Right cardiac atrium (tissue), 5 donors: ENCODE measurements at places on chromosomes 2 and 18. TPM values are rescaled to one million over a fixed set of nuclear protein-coding genes. Genes with fewer than 3 reads are reported as not detected.
A peak's percentile ranks its signal among the peaks of the same experiment; 100 is the strongest.

The GCKR gene
- total RNA-seq, result 0.54 TPM

DNA sequence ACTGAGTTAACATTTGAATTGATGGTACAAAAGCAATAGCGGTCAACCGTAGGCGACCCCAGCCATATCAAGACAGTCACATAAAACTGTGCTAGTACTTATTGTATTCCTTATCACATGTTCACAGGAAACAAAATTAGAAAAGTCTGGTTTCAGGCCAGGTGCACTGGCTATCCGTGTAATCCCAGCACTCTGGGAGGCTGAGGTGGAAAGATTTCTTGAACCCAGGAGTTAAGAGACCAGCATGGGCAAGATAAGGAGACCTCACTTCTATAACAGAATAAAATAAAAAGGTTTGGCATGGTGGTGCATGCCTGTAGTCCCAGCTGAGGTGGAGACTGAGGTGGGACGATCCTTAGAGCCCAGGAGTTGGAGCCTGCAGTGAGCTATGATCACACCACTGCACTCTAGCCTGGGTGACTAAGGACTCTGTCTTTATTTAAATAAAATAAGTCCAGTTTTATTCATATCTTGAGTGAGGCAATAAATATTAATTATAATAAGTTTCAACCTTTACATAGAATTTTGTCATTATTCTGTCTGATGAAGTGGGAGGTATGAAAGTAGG lies 84.1 kb upstream of the RGPD4 start:
- no peak for DNase-seq

DNA sequence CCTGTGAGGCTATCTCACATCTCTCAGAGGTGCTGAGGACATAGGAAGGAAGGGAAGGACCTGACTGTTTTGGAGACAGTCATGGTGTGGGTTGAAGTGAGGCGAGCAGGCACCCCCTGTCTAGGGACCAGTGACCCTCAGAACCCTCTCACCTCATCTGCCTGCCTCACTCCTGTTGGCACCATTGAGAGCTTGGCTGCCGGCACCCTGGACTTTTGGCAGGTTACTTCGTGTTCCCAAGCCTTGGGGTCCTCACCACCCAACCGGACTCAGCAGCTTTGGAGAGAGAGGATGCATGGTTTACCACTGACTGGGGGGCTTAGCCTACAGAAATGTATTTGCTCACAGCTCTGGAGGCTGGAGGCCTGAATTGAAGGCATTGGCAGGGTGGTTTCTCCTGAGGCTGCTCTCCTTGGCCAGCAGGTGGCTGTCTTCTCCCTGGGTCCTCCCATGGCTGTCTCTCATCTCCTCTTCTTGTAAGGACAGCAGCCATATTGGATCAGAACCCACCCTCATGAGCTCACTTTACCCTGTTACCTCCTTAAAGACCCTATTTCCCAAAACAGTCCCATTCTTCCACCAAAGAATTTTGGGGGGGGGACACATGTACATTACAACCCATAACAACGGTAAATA lies 142.0 kb downstream of the TSN start:
- DNase-seq, result no peak

GRCh38 chr2:203648273-203648672 lies 58.2 kb upstream of the CD28 start:
- DNase-seq, result no peak

DNA sequence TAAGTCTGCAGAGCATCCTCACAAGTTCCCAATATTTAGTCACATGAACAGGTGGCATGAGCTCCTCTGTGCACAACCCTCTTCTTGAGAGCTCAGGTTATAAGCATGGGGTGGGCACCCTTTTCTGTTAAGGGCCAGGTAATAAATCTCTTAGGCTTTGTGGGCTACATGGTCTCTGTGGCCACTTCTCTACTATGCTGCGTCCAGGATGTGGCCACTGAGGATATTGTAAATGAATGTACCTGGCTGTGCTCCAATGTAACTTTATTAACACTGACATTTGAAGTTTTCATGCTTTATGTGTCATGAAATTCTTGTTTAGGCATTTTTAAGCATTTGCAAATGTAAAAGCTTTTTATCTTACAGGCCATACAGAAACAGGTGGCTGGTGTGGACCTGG lies 116.8 kb upstream of the ST6GAL2 start:
- DNase-seq, result no peak

The ANKRD30B gene
- total RNA-seq, result not detected

DNA sequence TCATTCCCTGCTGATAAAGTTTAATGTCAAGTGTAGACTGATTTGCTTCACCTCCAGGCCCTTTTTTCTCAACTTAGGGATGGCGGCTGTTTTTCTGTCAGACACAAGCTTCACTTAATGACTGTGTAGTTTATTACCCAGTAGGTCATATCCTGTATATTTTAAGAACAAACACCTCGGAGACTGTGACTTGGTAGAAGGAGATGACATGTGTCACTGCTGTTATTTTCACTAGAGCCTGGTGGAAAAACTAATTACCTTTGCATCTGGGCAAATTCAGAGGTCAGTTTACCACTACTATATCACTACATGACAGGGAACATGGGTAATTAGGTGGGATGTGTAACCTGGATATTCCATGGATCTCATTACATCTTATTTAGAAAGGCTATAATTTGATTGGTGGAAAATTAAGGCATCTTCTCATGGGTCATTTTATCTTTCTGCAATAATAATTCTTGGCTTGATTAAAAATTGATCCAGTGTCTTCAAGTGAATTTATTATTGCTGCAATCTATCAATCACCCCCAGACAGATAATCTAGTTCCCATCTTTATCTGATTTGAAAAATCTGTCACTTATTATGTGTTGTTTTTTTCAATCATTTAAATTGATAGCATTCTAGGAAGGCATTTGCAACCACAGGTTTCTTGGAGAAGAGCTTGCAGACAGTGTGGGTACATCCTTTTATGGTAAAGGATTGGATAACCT lies 353.8 kb upstream of the SPRED2 start:
- no peak for DNase-seq

GRCh38 chr2:239752951-239753350 lies 272.2 kb downstream of the NDUFA10 start:
- DNase-seq, result no peak

- DNase-seq, result no peak
Measured at GRCh38 chr2:205543262-205543843, 138.9 kb upstream of the NRP2 start.

The TRIB2 gene
- 27.0 TPM for total RNA-seq

The SULT1C2 gene
- total RNA-seq, result 0.71 TPM

The CFAP65 gene
- total RNA-seq, result not detected

GRCh38 chr2:37915773-37916172 lies 9.3 kb upstream of the RMDN2 start:
- no peak for DNase-seq

- peak; percentile 87 for DNase-seq
Measured at GRCh38 chr2:216829533-216829932, 30.3 kb downstream of the TNP1 start.

- DNase-seq, result no peak
Measured at GRCh38 chr2:88078643-88079172, 11.1 kb downstream of the SMYD1 start.

The UGT1A8 gene
- total RNA-seq, result not detected

The NYAP2 gene
- total RNA-seq, result not detected

- DNase-seq, result no peak
Measured at GRCh38 chr2:46273919-46274318, 23.3 kb upstream of the EPAS1 start.

- DNase-seq, result no peak
Measured at GRCh38 chr2:29039718-29040480, 34.4 kb downstream of the PCARE start.

GRCh38 chr18:75551071-75551470 lies 123.6 kb upstream of the SMIM21 start:
- DNase-seq, result no peak
